ENCODE measurements at places on chromosomes 13 and 19.

GRCh38 chr19:11663181-11663591 lies 65.9 kb downstream of the ZNF627 start:
- DNase-seq = no peak

DNA sequence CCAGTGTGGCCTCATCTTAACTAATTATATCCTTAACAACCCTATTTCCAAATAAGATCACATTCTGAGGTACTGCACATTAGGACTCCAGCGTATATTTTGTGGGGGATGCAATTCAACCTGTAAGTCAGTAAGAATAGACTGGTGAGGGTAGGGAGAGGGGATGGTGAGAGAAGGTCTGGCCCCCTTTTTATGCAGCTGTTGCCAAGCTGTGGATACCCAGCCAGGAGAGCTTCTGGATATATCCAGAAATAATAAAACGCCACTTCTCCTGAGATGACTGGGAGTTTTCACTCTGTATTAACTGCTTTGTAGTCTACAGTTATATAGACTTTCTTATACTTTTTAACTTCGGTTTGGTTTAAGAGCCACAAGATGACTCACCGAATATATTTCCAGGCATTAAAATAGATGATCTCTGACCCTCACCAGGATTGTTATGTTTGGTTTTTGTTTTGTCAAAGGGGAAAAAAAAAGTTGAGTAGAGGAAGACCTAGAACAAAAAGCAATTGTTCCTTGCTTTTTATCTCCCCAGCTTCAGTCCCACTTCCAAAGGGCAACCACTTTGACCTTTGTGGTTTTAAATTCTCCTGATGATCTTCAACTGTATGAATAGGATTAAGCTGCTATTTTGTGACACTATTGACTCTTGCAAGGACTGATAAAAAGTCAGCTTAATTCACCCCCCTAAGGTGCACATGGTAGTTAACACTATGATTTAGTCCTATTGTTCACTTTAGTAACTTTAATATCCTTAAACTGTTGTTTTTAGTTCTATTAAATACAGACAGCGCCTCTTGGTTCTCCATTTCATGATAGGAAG lies 3.1 kb upstream of the NEK3 start:
- peak; percentile 78 for DNase-seq

DNA sequence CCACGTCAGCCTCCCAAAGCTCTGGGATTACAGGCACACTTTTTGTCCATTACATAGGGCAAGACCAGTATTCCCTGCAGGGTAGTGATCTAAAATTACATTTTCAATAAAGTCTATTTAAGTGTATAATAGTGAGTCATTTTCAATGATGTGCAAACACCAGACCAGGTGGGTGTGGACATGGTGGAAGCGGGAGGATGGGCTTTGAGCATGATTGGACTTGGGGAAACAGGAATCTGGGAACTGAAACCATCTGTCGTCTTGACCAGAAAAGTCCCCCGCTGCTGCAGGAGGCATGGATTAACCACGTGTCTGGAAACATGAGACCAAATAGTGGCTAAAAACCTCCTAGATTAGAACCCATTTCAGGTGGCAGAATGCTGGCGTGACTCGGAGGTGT lies 4.9 kb downstream of the FXYD3 start:
- peak; percentile 52 for DNase-seq

DNA sequence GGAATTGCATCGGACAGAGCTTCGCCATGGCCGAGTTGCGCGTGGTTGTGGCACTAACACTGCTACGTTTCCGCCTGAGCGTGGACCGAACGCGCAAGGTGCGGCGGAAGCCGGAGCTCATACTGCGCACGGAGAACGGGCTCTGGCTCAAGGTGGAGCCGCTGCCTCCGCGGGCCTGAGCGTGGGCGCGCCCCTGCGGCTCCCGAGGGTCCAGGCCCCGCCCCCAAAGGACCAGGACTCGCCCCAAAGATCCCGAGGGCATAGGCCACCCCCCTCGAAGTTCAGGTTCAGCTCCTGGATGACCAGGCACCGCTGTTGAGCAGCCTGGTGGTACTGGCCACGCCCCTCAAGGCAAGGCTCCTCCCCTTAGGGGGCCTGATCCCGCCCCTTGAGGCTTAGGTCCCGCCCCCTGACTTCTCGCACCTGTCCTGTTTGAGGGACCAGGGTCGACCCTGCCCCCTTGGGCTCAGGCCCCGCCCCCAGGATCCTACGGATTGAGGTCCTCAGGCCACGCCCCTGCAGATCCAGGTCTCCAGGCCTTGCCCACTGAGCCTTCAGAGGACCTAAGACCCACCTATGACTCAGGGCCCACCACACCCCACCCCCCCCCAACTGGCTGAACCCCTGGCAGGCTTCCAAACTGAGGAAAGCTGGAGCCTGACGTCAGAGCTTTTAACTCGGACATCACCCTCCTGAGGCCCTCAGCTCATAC lies 43.1 kb downstream of the CYP4F22 start:
- DNase-seq = peak; percentile 30

GRCh38 chr13:20142927-20143480 lies 17.8 kb downstream of the GJA3 start:
- DNase-seq = no peak

DNA sequence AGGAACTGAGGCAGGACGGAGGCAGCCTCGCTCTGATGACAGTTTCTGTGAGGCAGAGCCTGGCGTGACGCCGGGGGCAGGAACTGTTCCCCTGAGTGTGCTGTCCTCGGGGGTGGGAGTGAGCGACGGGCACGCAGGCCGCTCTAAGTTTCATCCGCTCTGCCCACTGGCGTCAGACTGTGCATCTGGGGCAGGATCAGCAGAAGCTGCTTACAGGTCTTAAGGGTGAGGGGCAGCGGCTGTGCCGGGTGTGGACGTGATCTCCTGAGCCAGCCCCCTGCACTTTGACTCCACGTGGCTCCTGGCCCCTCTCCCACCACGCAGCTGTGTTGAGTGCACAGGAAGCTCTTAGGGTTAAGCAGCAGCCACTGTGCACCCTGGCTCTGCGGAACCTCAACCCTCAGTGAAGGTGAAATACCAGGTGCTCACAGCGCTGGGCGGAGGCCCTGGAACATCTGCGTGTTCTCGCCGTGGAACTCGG lies 1.5 kb downstream of the GRK1 start:
- no peak for DNase-seq

GRCh38 chr19:47124937-47125668 lies 5.5 kb upstream of the SAE1 start:
- peak; percentile 80 for DNase-seq

DNA sequence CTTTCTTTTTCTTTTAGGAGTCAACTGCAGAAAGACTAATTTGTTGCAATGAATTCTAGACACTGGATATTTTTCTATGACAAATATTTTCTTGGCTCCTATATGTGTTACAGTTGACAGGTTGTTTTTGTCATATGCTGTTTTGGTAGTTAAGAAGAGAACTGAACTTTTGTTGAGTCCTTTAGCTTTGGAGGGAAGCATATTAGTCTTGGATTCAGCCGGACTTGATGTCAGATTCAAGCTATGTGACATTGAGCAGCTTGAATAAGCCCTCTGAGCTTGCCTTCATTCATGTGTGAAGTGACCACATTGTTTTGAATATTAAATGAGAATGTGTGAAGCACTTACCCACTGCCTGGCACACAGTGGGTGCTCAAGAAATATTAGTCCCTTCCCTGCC lies 181.9 kb upstream of the RNF113B start:
- no peak for DNase-seq

GRCh38 chr13:42140494-42140893 lies 92.0 kb downstream of the DGKH start:
- no peak for DNase-seq

DNA sequence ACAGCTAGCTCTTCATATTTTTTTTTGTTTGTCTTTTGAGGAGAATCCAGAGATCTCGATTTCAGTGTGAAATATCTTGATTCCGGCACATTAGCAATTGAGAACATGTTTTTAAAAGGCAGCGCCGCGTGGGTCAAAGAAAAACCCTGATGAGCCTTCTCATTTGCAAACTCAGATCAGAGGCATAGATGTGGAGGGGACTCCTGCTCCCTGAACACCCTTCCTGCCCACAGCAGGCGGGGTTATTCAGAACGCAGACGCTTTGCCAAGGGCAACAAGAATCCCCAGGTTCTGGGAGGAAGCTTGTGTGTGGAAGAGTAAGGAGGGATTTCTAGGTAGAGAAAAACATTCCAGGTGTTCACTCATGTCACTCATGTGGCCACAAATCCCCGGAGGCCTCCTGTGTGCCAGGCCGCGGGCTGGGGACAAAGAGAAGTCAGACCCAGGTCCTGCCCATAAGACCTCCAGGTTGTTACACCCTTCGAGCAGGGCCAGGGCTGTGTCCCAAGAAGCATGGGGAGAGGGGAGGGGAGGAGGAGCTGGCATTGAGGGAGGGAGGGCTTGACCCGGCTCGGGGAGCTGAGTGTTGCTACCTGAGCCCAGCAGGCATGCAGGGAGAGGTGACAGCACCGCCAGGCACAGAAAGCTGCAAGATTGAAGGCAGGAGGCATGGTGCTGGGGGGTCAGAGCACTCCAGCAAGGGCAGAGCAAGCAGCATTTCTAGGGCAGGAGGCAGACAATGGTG lies 15.9 kb upstream of the IGLON5 start:
- no peak for DNase-seq

- DNase-seq = peak; percentile 92
Measured at GRCh38 chr13:50713523-50714248, 129.8 kb downstream of the DLEU7 start.

- DNase-seq = no peak
Measured at GRCh38 chr13:86877441-86877840, 793.7 kb upstream of the SLITRK5 start.

DNA sequence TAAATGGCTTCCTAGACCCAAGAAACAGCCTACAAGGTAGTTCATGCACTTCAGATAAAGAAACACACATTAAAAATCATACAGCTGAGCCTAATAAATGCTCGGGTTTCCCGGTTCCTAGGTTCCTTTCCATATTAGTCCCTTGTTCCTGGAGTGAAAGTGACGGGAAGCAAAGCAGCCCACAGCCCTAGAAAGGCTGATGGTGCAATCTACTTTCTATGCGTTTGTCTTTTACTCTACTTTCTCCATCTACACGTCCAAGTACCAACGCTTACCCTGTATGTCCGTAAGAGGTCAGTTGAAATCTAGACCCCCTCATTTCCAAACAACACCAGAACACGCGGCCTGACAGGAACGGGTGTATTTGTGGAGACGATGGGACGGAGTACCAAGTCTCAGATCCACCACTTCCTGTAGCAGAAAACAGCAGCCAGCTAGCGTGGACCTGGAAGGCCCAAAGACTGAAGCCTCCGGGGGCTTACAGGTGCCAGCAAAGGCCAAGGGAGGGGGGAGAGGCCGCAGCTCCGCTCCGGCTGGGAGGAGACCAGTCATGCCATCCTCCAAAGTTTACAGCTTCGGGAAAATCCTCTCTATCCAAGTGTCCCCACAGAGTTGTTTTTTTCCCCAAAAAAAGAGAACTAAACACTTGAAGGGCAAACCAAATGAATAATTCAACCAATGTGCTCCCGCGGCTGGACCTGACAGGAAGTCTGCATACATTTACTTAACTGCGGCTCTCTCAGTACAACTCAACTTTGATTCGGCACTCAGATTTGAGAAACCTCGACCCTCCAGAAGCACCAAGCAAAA lies 34.1 kb downstream of the STK24 start:
- DNase-seq = no peak

DNA sequence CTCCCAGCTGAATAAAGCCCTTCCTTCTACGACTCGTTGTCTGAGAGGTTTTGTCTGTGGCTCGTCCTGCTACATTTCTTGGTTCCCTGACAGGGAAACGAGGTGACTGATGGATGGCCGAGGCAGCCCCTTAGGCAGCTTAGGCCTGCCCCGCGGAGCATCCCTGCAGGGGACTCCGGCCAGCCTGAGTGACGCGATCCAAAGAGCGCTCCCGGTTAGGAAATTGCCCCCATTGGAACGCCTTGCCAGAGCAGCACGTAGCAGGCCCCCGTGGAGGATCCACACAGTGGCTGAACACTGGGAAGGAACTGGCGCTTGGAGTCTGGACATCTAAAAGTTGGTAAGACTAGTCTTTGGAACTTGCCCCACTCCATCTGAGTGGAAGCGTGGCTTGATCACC lies 296.8 kb upstream of the SGCG start:
- no peak for DNase-seq
